ENCODE measurements at places on chromosomes 16 and 17.

GRCh38 chr17:63452962-63453551, 7.0 kb upstream of the CYB561 start:
- H3K4me1 ChIP-seq: no peaks in the 10 kb centered on the region
- H3K27ac ChIP-seq: no peak overlapping the region
- DNase-seq: no peak

- no peak overlapping the region for H3K27ac ChIP-seq
- peaks cover 7% of the 10 kb centered on the region for H3K27me3 ChIP-seq
- no peaks in the 10 kb centered on the region for H3K4me1 ChIP-seq
Observed at GRCh38 chr17:44788139-44788538, 29.4 kb downstream of the ADAM11 start.

DNA sequence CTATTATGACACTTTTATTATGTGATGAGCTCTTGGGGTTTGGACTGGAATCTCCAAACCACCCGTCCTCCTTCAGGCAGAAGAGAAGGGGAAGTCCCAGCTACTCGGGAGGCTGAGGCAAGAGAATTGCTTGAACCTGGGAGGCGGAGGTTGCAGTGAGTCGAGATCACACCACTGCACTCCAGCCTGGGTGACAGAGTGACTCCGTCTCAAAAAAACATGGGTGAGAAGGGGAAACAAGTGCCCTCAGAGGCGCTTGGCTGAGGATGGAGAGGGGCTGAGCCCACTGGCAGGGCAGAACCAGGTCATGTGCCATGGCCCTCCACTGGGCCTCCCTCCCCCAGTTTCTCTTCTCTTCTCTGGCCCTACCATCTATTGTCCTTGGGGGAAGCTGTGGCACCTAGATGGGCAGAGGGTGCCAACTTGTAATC, 120.9 kb upstream of the SMURF2 start:
- DNase-seq: no peak
- no peaks in the 10 kb centered on the region for H3K36me3 ChIP-seq
- H3K27me3 ChIP-seq: peaks cover 29% of the 10 kb centered on the region

DNA sequence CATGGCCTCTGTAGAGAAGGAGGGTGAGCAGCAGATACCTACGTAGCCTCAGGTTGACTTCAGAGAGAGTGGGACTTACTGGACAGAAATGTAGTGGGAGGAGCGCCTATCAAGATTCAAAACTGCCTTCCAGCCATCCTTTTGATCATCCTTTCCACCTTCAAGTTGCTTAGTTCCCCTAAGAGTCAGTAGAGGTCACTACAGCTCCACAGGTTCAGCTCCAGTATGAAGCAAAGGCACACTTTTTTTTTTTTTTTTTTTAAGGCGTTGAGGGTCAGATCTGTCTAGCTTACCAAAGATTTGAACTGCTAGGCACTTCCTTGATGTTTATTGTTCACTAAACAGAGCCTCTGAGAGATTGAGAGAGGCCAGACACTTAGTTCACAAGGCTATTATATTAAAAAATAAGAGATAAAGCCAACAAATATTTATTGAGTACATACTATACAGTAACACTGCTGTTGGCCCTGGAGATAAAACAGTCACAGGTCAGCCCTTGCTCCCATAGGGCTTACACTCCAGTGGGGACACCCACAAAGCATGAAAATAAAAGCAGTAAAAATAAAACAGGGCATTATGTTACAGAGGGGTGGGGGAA, 3.1 kb downstream of the RNF227 start:
- peaks cover 7% of the 10 kb centered on the region for H3K4me1 ChIP-seq
- peaks cover 8% of the 10 kb centered on the region for H3K36me3 ChIP-seq
